ENCODE measurements at places on chromosomes 7 and 10. TPM values are rescaled to one million over a fixed set of nuclear protein-coding genes. Genes with fewer than 3 reads are reported as not detected.

Gene FOXK1
- total RNA-seq = 36.4 TPM

Gene CHAT
- total RNA-seq = not detected

Gene TUBAL3
- total RNA-seq = 0.72 TPM

Gene FEZF1
- total RNA-seq = not detected

Gene HTR5A
- not detected for total RNA-seq

Gene FIS1
- total RNA-seq = 207 TPM

Gene TBC1D12
- total RNA-seq = 11.6 TPM

Gene SFR1
- 3.9 TPM for total RNA-seq

Gene CYP2C19
- not detected for total RNA-seq

Gene DDIT4
- total RNA-seq = 2,091 TPM

Gene LIPJ
- not detected for total RNA-seq

Gene C10orf105
- total RNA-seq = not detected

Gene TCERG1L
- not detected for total RNA-seq

Gene ASIC3
- not detected for total RNA-seq

Gene FOXI2
- total RNA-seq = not detected

Gene PROSER2
- total RNA-seq = 39.5 TPM

Gene SP4
- 4.5 TPM for total RNA-seq

Gene SPRN
- total RNA-seq = not detected

Gene CALML3
- total RNA-seq = 2.7 TPM
